ENCODE measurements at places on chromosomes 2 and 18.

DNA sequence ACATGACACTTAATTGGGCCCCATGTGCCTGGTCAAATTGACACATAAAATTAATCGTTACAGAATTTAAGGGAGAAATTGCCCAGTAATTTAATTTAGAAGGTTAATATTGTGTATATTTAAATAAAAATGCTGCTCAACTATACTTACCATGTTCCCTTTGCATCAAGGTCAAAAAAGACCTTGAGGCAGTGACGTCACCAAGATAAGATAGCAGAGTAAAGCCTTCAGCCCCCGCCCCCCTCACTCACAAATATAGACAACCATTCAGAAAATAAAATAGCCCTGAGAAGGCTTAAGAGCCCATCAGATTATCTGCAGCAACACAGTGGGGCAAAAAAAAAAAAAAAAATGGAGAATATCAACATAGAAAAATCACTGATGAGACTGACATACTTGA is 785.7 kb downstream of the CCDC85A start:
- no peak for DNase-seq

GRCh38 chr2:105390454-105390853 is 8.4 kb downstream of the FHL2 start:
- no peak for DNase-seq

DNA sequence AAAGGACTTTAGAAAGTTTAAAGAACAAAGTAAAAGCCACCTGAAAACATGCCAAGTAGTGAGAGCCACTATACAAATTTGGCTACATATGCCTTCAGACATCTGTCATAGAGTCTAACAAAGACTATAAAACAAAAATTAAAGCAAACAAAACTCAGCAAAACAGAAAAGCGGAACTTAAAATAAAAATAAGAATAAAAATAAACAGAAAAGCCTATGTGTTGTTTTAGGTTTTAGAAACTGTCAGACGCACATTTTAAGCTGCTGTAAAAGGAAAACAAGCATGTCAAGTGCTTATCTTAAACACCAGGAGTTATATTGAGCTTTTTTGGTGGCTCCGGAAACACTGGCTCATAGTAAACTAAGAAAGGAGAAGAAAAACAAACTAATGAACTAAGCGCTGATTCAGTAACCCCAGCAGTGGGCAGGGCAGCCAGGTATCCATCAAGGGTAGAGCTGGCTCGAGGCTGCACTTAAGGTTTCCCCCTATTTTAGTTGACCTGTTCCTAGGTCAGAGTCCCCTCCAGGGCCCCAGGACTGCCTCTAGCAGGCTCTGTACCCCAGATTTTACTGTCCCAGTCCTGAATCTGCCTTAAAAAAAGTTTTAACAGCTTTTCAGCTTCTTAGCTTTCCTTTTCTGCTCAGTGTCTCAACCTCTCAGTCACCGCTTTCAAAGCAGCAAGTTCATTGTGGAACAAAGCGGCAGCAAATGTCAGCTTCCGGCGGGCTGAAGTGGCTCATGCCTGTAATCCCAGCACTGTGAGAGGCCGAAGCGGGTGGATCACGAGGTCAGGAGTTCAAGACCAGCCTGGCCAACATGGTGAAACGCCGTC is 15.4 kb upstream of the RMC1 start:
- peak; percentile 18 for DNase-seq

- DNase-seq, result no peak
These were observed 5.9 kb downstream of the MSL3B start for GRCh38 chr2:233862261-233862768.

DNA sequence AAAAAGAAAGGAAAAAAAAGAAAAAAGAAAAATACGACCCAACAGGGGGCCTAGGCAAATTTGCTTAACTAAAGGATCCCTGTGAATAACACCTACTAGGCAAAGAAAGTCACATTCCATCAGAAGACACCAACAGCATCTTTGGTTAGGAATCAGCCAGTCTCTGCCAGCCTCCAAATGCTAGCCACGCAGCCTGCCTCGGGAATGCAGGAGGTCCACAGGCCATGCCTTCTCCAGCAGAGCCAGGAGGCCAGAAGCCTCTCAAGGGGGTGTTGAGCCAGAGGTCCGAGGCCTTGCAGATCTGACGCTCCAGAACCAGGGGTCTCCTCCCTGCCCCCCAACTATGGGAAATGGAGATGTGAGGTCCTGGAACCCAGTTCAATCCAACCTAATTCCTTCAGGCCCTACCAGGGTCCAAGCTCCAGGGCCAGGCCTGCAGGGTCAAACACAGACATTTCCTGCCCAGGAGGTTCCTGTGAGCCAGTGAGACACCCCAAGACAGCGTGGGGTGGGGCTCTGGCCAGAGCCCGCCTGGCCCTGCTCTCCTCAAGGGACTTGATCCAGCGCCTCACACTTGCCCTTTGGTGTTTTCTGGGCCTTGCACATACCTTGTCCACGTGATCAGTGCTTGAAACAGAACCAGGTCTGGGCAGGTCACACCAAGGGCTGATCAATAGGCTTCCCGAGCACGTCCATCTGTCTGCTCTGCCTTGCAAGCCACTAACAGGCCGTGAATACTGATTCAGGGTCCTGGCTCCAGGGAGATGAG is 289.6 kb upstream of the ID2 start:
- no peak for DNase-seq

DNA sequence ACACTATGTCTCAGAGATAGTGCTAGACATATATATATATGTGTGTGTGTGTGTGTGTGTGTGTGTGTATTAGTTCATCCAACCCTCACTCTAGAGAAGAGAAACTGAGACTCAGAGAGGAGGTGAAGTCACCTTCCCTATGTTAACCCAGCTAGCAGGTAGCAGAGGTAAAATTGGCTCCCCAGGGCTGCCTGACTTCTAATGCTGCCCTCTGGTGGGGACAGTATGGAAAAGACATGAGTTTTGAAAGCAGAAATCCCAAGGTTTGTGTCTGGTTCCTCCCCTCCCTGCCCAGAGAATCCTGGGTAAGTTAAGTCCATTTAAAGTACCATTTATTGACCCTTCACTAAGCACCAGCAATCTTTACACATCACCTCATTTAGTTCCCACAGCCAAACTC is 137.7 kb downstream of the THNSL2 start:
- DNase-seq, result no peak

DNA sequence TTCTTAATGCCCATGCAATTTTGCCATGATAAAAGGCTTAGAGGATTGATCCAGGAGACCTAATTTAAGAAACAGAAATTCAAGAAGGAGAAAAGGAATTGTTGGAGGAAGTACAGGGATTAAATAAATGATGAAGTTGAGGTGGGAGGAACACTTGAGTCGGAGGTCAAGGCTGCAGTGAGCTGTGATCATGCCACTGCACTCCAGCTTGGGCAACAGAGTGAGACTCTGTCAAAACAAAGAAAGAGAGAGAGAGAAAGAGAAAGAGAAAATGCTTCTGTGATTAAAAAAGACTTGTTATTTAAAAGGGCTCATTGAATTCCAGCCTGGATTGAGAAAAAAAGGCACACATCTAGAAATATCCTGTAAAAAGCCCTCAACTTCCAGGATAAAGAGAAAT is 123.2 kb downstream of the B3GNT2 start:
- DNase-seq, result no peak
